ENCODE measurements at places on chromosomes 1 and 21. TPM values are rescaled to one million over a fixed set of nuclear protein-coding genes. Genes with fewer than 3 reads are reported as not detected.

GRCh38 chr1:64472805-64473204, 2.9 kb downstream of the CACHD1 start:
- no peak for DNase-seq

GRCh38 chr21:33984021-33984481, 68.4 kb upstream of the ATP5PO start:
- DNase-seq, result no peak

- DNase-seq, result no peak
Measured at GRCh38 chr21:20639026-20639425, 359.2 kb upstream of the NCAM2 start.

GRCh38 chr1:184031092-184031408, 6.5 kb downstream of the COLGALT2 start:
- no peak for DNase-seq

DNA sequence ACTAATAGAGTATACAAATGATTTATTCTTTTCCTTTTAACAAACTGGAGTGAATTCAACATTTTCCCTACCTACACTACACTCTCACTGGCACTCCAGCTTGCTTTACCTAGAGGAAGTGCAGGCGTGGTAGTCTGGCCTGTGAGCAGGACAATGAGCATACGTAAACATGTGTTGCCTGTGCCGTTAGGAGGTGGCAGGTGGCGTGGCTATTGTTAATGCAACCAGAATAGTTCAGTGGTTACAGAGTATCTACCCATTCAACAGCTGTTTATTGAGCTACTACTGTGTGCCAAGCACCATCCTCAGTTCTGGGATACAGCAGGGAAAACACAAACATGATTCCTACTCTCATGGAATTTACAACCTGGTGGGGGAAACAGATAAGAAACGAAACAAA, 299.7 kb upstream of the KAZN start:
- DNase-seq, result no peak

Gene OVAAL
- 2.5 TPM for polyA plus RNA-seq
